ENCODE measurements at places on chromosomes 12 and 14.

DNA sequence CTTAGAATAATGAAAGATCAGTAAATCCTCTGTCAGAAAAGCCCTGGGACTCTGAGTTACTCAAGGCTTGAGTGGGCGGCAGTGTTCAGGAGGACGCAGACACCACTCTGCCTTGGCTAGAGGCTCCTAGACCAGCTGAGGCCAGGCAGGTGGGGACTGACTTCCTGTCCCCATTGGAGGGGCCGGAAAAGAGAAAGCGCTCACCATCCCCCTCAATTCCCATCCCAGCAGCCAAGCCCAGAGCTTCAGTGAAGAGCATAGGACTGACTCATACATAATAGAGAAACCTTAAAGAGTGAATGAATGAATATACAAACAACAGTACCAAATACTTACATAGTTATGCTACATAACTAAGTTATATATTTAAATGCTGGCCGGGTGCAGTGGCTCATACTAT is 62.0 kb downstream of the PLEKHG7 start:
- peaks cover 13% of the 10 kb centered on the region for H3K4me1 ChIP-seq
- no peaks in the 10 kb centered on the region for H3K36me3 ChIP-seq
- no peak for DNase-seq
- H3K27me3 ChIP-seq: no peaks in the 10 kb centered on the region

DNA sequence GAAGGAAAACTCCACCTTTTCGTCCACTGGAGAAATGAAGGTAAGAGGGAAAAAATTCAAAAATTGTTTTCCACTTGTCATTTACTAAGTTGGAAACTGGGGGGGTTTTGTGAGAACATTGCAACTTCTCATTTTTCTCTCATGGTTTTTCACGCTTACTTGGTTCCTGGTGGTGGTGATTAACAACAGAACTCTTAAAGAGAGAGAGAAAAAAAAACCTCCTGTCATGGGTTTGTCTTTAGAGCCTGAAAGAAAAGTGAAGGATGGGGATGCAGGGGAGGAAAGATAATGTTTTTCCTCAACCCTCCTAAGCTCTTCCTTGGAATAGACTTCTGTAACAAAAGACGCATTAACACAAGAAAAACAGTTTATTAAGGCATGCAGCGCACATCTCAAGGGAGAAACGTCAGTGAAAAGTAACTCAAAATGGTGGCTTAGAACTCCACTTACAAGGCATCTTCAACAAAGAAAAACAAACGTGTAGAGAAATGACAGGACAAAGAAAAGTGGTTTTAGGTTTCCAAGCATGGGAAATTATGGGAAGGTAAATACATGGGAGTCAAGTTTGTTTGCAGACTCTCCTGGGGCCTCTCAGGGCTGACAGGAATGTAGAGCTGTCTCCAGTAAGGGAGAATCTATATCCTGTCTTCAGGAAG is 81.9 kb upstream of the ATF7IP start:
- H3K4me1 ChIP-seq: peaks cover 3% of the 10 kb centered on the region
- no peaks in the 10 kb centered on the region for H3K27me3 ChIP-seq
- H3K27ac ChIP-seq: no peak overlapping the region
- H3K36me3 ChIP-seq: peaks cover 5% of the 10 kb centered on the region
- no peak for DNase-seq

DNA sequence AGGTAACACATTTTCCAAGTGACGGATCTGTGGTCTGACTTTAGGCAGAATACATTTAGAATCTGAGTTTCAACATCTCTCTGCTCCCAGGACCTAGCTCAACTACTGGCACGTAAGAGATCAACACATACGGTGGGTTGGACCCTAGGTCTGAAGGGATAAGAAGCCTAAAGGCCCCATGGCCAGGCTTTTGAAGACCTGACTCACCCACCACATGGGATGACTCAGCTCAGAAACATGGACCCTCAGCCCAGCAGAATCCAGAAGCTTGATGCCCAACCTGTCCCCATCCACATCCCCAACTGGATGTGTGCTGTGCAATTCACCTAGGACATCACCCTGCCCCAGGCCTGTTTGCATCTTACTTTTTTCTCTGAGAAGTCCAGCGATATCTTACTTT is 770.2 kb downstream of the BCL11B start:
- peaks cover 2% of the 10 kb centered on the region for H3K4me1 ChIP-seq
- H3K27me3 ChIP-seq: no peaks in the 10 kb centered on the region
- H3K4me3 ChIP-seq: no peak overlapping the region
- DNase-seq: no peak
- H3K36me3 ChIP-seq: no peaks in the 10 kb centered on the region

DNA sequence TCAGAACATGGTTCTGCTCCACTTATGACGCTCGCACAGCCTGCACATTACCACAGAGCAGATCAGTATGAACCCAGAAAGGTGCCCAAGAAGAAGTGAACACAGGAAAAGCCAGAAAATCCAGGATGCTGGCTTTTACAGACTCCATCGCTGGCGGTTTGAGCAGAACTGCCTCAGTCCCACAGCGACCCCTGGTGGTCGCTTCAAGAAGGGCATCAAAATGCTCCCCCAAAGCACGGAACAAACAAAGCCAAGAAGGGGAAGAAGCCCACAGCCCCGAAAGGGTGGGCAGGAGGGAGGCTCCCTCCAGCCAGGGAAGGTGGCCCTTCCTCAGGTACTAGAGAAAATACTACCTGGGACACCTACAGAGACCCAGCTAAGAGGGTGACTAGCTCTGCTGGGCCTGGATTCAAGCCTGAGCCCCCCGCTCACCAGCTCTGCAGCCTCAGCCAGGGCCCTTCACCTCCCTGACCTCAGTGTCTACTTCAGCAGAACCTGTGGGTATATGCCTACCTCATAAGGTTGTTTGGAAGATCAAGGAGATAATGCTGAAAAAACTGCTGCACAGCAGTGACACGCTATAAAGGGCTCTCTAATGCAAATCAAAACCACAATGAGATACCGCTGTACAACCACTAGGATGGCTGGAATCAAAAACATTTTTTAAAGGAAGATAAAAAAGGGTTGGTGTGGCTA is 98.1 kb downstream of the NCOR2 start:
- H3K4me1 ChIP-seq: peaks cover 30% of the 10 kb centered on the region
- no peak overlapping the region for H3K27ac ChIP-seq
- no peaks in the 10 kb centered on the region for H3K27me3 ChIP-seq
- DNase-seq: peak; percentile 42

GRCh38 chr12:11731042-11731357 is 81.5 kb downstream of the ETV6 start:
- H3K27me3 ChIP-seq: no peaks in the 10 kb centered on the region
- H3K4me3 ChIP-seq: peak overlapping the region; percentile 16
- peaks cover 15% of the 10 kb centered on the region for H3K36me3 ChIP-seq
- peaks cover 69% of the 10 kb centered on the region for H3K4me1 ChIP-seq

DNA sequence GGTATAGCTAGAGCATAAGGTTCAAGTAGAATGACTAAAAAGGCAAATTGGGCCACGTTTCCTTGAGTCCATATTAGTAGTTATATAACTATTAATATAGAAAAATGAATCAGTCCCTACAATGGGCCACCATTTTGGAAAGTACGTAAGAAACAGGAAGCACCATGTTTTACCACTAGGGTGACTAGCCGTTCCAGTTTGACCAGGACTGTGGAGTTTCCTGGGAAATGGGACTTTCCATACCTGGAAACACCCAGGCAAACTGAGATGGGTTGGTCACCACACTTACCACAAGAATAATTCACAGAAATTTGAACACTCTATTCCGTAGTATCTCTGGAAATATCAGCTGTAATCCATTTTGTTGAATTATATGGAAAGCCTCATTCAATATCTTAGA is 2.1 kb upstream of the MAGOHB start:
- no peak for DNase-seq
- no peak overlapping the region for H3K27ac ChIP-seq
- H3K4me1 ChIP-seq: peaks cover 23% of the 10 kb centered on the region
- peaks cover 27% of the 10 kb centered on the region for H3K36me3 ChIP-seq

DNA sequence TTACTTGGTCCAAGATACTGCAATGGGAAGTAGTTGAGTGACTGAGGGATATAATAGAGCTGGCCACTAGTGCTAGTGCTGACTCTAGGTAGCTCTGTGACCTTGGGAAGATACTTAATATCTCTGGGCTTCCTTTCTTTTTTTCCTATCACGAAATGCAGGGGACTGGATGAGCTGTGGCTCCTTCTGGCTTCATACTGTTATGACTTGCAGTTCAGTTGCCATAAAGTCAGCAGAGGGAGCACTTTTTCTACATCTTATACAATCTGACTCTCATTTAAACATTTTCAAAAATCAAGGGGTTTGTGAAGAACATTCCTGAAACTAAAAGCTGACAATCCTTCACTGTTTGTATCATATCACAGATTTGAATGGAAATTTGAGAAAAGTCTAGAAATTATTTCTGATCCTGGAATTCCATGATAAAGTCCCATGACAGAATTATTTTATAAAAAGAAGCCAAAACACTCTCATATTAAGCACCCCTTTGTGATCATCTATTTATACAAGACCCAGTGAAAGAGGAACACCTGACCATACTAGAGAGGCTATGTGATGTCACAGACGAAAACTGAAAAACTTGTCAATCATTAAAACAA is 5.3 kb downstream of the BHLHE41 start:
- no peaks in the 10 kb centered on the region for H3K36me3 ChIP-seq
- DNase-seq: no peak
- H3K27me3 ChIP-seq: peaks cover 60% of the 10 kb centered on the region

DNA sequence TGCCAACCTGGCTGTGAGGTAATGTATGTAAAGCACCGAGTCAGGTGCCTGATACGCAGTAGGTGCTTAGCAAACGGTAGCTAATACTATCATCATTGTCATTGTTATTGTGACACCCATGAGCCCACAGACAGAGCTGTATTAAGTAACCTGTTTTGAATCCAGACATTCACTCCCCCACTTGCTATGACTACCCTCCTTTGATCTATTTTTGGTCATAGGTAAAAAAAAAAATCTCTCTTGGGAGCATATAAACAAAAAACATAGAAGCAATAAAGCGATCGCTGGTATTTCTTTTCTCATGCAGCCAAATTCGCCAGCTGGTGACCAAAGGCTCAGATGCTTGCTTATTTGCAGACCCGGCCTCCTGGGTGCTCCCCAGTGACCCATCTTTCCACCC is 330.2 kb downstream of the DPF3 start:
- H3K4me3 ChIP-seq: no peak overlapping the region
- no peak overlapping the region for H3K27ac ChIP-seq
- H3K27me3 ChIP-seq: no peaks in the 10 kb centered on the region

DNA sequence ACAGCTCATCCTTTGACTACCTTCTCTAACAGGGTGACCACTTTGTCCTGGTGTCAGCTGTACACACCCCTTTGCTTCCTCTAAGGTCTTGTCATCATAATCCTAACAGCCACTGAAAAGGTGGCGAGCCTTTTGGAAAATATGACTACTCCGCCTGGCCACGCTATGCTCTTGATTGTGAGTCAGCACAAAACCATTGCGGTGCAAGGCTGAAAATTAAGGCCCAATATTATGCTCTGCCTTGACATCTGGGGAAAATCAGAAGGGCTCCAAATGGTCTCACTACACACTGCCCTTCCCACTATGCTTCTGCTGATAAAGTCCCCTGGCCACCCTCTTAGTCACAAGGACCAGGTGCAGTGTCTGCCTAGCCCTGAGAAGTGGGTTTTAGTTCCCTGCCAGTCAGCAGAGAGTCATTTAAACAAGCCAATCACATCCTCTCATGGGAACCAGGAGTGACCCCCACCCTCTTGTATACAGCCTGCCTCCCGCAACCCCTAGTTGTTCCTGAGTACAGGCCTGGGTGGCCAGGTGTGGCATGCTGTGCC is 34.3 kb downstream of the FGD6 start:
- H3K27ac ChIP-seq: no peak overlapping the region
- H3K27me3 ChIP-seq: no peaks in the 10 kb centered on the region
- H3K4me1 ChIP-seq: no peaks in the 10 kb centered on the region
- no peaks in the 10 kb centered on the region for H3K36me3 ChIP-seq

DNA sequence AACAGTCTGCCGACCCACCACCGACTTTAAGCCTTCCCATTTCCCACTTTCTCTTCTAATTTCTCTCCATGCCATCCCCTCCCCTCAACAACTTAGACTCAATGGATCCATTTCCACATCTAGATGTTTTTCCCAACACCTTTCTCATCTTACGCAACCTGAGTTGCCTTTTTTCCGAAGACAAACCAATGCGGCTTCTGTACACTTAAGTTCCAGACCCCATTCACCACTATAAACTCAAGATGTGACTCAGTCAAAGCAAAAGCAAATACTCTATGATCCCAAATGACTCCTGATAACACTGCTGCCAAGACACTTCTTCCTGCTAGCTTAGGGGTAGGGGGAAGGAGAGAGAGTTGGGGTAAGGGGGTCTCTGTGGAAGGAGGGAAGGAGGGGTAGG is 1.3 kb downstream of the IL22 start:
- DNase-seq: no peak
- no peak overlapping the region for H3K27ac ChIP-seq
- peaks cover 13% of the 10 kb centered on the region for H3K27me3 ChIP-seq
- H3K4me3 ChIP-seq: no peak overlapping the region

DNA sequence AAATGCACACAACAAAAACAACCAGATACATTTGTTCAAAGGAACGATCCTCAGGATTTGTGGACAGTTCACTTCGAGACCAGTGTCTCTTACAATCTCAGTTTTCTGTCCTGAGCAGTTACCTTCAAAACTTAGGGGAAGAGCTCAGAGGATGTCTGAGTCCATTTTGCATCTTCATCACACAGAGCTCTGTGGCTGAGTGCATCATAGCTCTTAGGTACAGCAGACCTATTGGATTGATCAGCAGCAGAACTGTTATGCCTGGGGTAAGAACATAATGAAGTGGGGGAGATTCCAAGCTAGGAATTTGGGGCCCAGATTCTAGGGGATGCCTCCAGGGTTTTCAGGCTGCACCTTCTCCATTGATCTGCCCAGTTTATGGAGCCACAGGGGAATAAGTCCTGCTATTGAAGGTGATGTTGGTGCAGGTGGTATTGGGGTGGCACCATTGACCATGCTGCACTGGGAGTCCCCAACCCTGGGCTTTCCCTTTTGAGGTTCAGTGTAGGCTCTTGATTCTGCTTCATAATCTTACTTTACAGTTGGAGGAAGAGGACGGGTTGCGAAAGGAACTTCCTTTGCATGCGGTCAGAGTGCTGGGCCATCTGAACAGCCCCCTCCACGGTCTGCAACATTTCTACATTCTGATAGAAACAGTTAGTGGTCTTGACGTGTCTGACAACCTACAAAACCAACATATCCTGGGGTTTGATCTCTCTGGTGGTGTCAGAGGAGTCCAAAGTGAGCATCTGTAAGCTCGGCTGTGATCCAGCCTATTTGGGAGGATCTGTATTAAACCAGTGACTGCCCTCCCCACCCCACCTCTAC is 112.8 kb downstream of the CHST11 start:
- peaks cover 14% of the 10 kb centered on the region for H3K36me3 ChIP-seq
- DNase-seq: peak; percentile 86
- H3K27me3 ChIP-seq: no peaks in the 10 kb centered on the region
- H3K27ac ChIP-seq: peak overlapping the region; percentile 81
- H3K4me3 ChIP-seq: peak overlapping the region; percentile 54

DNA sequence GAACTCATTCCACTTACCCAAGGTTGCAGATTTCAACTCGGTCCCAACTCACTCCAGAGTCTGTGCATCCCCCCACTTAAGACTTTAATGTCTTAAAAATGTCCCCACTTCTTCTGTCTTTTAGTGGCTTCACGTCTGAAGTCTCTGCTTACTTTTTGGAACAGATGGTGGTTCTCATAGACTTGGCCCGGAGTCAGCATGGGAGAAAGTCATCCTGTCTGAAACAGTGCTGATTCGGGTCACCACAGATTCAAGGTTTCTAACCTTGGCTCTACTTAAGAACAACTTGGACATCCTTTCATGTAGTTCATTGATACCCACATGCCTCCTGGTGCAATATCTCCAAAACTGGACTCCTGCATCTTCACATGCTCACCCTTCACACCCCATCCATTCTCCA is 26.0 kb downstream of the CHST11 start:
- peaks cover 92% of the 10 kb centered on the region for H3K4me1 ChIP-seq
- peak overlapping the region; percentile 66 for H3K27ac ChIP-seq
- no peaks in the 10 kb centered on the region for H3K27me3 ChIP-seq
- no peak overlapping the region for H3K4me3 ChIP-seq
